ENCODE measurements at places on chromosomes 7 and 10.

DNA sequence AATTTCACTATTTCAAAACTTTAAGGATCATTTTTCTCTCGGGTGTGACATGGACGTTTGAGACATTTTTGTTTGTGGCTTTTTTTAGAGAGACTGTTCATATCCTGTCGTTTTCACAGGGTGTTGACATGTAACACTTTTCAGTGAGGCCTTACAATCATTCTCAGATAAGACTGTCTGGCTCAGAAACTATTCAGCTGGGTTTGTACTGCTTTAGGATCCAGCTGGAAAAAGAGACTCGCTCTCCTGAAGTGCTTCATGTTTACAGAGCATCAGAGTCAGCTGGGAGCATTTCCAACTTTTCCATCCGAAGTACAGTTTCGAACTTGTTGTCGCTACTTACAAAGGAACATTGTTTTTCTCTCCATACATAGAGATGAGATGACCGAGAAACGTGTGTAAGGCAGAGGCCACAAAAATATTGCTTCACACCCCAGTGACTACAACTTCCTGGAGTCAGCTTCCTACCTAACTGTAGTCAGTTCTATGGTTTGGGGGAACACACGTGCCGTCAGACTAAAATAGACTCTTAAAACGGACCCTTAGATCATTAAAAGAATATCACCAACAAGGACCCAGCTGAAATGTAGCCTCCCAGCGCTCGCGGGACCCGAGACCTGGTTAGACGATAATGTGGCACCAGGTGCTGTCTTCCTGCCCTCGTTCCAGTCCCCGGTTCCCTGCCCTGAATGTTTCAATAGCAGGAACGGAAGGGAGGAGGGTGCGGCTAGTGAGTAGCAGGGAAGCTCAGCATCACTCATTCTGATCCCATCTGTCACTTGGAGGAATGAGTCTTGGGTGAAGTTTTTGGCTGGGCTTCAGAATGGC is 78.0 kb downstream of the MKI67 start:
- no peak for DNase-seq

DNA sequence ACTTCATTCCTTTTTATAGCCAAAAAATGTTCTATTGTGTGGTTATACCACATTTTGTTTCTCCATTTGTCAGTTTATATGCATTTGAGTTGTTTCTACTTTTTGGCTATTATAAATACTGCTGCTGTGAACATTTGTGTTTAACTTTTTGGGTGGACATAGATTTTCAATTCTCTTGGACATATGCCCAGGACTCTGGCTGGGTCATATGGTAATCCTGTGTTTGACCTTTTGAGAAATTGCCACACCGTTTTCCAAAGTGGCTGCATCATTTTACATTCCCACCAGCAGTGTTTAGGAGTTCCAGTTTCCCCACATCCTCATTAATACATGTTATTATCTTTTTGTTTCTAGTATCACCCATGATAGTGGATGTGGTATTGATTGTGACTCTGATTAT is 39.4 kb downstream of the CSGALNACT2 start:
- DNase-seq: no peak

DNA sequence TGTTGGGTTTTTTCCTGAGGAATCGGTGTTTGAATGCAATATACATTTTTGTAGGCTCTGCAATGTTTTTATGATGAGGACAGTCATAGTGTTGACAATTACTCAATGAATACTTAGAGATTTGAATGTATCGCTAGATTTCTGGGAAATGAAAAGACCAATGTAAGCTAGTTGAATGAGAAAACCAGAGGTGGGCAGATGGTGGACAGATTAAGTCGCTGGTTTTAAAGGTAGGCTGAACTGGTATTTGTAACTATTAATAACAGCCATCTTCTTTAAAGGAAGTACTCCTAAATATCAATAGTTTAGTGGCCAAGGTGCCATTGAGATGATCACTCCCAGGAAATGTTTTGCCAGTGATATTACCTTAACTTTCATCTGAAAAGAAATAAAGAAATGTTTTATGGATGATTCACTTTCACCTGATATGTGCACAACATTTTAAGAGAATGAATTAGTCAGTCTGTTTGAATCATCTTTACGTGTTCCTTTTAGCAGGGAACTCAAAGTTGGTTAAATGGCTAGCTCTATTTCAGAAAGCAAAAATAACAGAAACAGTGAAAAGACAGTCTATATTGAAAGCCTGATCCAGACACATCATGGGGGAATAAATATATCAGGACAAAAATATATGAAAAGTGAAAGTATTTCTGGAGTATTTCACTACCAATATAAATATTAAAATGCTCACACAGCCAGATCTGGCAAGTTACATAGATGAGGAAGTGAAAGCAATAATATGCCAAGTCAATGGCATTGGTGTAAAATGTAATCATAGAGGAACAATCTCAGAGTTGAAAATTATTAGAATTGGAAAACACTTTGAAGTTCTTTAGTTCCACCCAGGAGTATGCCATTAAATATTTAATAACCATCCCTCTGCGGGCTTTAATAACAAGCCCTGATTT is 20.7 kb downstream of the MET start:
- no peak for DNase-seq

- peak; percentile 96 for DNase-seq
Observed at GRCh38 chr7:155598810-155599210, 45.7 kb upstream of the RBM33 start.

DNA sequence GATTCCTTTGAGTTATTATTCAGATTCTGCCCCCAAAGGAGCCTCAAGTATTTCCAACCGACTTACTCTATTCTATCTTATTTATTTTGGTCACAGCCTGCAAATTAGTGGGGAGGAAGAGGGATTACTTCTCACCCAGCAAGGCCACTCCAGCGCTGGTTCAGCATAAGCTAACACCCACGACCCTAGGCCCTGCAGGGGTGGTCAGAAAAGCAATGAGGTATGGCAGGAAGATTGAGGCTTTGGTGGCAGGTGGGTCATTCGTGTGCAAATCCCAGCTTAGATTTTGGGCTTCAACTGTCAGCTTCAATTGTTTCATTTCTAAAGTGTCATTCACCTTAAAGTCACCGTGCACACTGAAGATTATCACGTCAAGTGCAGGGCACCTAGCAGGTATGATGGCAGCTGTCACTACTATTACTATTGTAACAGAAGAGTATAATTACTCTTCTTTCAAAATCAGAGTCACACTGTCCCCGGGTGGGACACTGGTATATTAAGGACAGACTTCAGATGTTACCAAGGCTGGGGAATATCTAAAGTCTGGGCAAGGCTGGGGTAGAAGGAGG is 48.8 kb upstream of the OPTN start:
- no peak for DNase-seq

DNA sequence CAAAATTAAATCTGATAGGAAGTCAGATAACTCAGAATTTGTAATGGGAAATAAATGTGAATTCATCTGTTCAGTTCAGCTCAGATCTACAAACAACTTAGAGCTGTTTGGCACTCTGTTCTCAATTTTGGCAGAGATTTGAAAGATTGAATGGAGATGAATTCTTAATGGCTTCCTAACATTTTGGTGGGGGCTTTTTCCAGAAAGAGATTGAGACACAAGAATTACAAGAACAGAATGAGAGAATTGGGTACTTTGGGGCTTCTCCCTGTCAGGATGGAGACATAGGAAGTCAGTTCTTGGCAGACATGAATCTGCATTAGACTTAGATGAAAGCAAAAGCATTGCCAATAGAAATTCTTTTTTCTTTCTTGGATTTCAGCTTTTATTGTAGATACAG is 39.0 kb upstream of the PTPRZ1 start:
- no peak for DNase-seq

DNA sequence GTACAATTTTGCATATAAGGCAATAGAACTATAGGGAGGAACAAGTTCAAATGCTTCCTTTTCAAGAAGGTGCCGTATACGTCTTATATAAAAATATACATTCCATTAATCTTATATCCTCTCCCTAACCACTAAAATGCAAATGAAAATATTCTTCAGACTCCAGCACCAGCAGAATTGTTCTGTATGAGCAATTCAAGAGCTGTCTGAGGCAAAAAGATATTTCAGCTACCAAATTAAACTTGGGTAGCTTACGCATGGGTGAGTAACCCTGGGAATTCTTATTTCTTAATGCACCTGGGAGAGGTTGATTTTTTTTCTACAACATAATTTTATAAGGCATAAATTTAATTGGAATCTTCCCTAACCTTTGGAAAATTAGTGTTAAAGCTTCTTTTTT is 42.2 kb upstream of the GSDME start:
- no peak for DNase-seq

GRCh38 chr10:123559066-123559822 is 106.9 kb upstream of the GPR26 start:
- peak; percentile 93 for DNase-seq

All from NCI-H526 (cell line).